Esophagus squamous epithelium (tissue), 5 donors: ENCODE measurements at places on chromosomes 2 and 18.

DNA sequence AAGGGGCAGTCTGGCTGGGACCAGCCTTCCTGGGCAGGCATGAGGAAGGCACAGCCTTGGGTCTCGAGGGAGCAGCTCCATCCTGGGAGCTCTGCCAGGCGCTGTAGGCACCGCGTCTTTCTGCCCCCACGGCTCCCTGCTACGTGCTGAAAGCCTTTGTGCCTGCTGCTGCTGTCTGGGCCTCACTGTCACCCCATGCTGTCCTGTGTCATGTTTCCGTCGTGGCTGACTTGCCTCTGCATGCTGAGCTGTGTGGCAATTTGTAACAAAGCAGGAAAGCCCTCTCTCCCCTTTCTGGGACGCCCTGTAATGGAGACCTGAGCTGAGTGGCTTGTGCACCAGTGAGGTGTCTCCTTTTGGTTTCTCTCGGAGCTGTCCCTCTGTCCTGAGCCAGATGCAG is 152.5 kb downstream of the TSN start:
- DNase-seq: no peak

DNA sequence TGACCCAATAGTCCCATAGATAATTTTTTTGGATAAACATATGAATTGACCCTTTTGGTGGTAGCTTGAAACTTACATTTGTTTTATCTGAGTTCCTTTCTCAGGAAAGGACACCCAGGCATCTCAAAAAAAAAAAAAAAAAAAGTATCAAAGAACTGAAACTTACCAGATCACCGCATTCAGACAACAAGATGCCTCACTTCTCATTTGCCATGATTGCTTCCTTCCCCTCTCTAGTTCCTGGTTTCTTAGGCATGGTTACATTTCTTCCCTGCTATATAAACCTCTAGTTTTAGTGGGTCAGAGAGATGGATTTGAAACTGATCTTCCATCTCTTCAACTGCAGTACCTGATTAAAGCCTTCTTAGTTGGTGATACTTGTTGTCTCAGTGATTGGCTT is 240.1 kb downstream of the ACKR3 start:
- no peak for DNase-seq

- DNase-seq: no peak
Observed at GRCh38 chr2:39734445-39734844, 44.6 kb downstream of the THUMPD2 start.

GRCh38 chr18:24877546-24877945 is 417.1 kb downstream of the HRH4 start:
- no peak for DNase-seq

DNA sequence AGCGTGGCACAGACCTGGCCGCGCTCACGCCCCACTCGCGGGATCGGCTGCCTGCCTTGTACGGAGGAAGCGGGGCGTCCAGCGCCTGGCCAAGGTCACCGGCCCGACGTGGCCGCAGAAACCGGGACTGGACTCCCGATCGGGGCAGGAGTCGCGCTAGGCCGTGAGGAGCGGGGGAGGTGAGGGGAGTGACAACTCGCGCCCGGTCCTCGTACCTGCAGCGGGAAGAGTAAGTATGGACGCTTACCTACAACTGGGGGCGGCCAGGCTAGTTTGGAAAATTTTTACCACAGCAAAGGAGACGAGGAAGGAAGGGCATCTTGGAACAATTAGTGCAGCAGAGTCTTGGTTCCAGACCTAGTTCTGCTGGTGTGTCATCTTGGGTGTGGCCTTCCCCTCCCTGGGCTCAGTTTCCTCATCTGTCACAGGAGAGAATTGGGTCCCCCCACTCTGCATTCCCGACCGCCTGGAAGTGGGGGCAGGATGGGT is 693 bp downstream of the UBE2F start:
- no peak for DNase-seq

DNA sequence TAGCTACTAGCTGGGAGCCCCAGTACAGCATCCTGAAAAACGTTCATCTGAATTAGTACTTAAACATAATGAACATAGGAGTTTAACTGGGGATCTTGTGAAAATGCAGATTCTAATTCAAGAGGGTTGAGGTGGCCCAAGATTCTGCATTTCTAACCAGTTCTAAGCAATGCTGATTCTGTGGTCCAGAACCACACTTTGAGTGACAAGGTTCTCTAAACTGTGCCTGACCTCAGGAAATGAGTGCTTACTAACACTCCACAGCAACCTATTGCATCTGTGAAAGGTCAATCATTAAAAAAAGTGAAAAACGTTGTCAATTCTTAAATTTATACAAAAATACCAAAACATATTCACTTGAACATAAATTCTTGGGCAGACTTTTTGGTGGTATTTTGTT is 157.1 kb upstream of the ZFP36L2 start:
- DNase-seq: no peak

- no peak for DNase-seq
Observed at GRCh38 chr2:217746808-217747207, 256.0 kb downstream of the TNS1 start.
